ENCODE measurements at places on chromosomes 1 and 21. TPM values are rescaled to one million over a fixed set of nuclear protein-coding genes. Genes with fewer than 3 reads are reported as not detected.

The LY9 gene
- 10.0 TPM for total RNA-seq

DNA sequence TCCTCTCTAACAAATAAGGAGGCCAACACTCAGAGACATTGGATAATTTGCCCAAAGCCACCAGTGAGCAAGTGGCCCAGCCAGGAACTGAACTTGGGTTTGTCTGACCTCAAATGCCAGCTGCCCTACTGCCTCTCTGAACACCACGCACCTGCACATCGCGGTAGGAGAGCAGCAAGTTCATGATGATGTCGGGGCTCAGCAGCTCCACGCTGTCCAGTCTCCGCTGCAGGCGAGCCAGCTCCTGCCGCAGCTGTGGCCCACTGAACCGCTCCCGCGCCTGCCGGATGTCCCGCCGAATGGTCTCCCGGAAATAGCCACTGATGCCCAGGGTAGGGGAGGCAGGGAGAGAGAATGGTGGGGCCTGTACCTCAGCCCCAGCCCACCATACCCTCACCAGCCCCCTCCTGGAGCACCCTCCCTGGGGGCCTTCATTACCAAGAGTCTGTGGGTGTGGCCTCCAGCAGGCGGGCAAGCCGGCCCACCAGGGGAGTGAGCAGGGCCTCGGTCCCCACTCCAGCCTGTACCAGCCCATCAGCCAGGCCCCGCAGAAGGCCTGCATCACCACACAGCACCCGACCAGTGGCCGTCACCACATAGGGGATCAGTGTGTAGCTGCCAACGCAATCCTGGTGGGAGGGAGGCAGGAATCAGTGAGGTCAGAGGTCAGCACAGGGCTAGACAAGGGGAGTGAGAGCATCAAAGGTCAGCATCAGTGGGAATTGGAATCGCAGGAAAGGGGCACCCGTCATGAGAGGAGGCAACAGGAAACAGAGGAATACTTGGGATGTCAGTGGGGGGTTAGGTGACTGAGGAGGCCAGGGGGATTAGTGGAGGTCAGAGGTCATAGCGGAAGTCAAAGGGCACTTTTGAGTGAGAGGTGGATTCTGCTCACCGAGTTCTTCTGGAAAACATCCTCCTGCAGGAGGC, 2.7 kb downstream of the MAP3K6 start:
- no peak for DNase-seq

DNA sequence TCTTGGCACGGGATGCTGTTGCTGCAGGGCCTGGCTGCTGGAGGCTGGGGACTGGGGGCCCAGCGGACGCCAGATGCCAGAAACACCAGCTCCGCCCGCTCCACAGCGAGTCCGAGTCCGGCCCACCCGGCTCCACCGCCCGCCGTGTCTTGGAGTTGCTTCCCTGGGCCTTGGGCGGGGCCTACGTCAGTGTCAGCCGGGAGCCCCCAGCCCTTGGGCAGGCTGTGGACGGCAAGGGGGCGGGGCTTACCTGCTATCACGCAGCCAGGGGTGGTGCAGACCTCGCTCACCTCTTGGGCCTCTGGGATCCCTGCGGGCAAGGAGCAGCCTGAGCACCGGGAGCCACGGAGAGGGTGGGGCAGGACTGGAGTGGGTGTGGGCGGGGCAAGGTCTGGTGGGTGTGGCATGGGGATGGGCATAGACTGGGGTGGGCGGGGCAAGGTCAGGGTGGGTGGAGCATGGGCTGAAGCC, 21.8 kb downstream of the MMEL1 start:
- DNase-seq = peak; percentile 70

The ERICH3 gene
- not detected for total RNA-seq

DNA sequence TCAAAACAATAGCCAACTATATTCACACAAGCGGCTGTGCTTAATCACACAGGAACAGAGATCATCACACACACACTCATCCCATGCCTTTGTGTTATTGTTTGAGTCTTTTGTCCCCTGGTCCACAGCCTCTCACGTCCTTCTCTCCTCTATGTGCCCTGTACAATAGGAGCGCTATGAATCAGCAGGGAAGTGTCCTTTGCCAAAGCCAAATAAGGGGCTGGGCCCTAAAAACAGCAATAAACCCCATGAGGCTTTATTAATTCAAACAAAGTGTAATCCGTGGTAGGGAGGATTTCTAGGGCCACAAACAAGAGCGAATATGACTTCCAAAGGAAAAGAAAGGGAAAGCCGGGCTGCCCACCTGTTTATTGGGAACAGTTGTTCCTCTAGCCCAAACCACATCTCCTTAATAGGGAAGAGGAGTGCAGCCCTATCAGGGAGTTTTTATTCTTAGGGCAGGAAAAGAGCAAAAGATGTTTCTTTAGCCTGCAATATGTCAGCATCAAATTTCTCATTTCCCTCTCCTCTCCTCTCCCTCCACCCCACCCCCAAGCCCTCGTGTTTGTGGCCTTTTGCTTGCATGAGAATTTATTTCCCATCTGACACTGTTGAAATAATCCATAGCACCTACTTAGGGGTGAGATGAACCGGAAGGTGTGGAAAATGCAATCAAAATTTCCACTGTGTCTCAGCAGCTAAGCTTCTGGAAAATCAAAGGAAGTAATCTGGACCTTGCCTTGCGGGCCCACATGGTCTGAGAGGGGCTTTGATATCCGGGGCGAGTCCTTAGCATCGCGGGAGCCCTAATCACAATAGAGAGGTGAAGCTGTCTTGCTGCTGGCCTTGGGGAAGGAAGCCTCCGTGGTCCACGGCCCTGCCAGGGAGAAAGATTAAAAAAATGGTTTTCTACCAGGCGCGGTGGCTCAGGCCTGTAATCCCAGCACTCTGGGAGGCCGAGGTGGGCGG, 45.3 kb upstream of the ITPKB start:
- no peak for DNase-seq
